ENCODE measurements at places on chromosomes 2 and 18.

DNA sequence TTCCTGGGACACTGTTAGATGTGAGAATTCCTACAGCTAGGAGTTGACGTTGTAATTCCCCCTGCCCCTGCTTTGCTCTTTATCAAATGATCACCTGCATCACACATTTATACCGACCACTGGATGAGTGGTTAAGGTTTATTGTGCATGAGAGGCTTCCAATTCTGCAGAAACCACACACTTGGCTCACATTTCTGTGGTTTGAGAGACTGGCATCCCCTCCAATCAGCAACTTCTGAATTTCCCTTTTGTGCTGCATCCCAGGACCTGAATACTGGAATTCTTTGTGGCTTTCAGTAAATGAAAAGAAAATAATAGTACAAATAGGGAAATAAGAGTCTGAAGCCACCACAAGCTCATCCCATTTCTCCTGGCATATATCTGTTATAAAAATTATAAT lies 628.7 kb upstream of the PIK3C3 start:
- no peak for DNase-seq

- no peak for DNase-seq
These were observed 5.9 kb upstream of the USP40 start for GRCh38 chr2:233572468-233572867.

DNA sequence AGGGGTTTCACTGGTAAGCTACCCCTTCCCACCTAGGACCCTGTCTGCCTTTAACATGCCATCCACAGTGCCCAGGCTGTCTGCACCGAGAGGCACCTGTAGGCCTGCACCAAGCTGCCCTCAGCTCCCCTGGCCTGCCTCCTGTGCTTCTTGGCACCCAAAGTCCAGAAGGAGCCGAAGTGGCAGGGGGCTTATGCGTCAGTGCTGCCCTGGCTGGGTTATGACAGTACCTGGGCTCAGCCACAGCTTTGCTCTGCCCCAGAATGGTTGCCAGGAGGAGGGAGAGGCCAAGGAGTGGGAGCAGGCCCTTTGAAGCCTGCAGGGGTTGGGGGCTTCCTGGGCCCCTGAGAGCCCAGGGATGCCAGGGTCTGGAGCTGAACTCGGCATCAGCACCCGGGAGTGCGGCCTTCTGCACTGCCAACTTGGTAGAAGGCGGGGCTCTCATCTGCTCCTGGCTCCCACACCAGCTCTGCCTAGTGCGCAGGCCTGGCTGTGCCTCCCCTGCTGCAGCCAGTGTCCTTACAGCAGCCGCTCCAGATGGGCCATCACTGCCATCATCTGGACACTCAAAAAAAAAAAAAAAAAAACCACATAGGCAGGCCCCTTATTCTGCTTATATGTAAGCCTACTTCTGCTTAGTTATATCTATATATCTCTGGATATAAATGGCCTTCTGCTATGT lies 155.4 kb downstream of the THSD7B start:
- no peak for DNase-seq

DNA sequence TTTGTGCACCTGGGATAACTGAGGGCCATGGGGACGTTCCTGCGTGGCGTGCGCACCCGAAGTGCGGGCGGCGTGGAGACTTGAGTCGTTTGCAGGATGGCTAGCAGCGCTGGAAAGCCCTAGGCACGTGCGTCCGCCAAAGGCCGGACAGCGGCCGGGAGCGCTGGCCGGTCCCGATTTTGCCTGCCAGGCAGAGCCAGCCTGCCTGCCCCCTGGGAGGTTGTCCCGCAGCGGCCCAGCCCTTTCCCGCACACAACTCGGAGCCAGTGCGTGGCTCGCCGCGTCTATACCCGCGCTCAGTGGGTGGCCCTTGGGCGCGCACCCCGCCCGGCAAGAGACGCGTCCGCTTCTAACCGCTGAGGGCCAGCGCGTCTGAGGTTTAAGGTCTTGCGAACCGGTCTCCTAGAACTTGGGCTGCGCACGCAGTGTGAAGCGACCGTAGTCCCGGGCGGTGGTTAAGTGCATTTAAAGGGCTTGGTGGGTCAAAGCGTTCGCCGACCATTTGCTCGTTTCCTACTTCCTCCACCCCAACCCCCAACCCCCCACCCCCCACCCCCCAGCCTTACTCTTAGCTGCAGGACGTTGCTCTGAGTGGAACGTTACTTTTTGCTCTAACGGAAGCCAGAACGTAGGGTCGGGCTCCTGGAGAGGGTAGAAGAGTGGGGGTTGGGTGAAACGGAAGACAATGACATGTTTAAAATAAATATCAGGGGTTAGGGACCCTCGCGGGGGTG lies 627 bp downstream of the CDCA7 start:
- no peak for DNase-seq

- DNase-seq = peak; percentile 10
These were observed 32.4 kb upstream of the VIT start for GRCh38 chr2:36663851-36664695.

GRCh38 chr2:49754381-49754780 lies 600.1 kb upstream of the FSHR start:
- DNase-seq = no peak

DNA sequence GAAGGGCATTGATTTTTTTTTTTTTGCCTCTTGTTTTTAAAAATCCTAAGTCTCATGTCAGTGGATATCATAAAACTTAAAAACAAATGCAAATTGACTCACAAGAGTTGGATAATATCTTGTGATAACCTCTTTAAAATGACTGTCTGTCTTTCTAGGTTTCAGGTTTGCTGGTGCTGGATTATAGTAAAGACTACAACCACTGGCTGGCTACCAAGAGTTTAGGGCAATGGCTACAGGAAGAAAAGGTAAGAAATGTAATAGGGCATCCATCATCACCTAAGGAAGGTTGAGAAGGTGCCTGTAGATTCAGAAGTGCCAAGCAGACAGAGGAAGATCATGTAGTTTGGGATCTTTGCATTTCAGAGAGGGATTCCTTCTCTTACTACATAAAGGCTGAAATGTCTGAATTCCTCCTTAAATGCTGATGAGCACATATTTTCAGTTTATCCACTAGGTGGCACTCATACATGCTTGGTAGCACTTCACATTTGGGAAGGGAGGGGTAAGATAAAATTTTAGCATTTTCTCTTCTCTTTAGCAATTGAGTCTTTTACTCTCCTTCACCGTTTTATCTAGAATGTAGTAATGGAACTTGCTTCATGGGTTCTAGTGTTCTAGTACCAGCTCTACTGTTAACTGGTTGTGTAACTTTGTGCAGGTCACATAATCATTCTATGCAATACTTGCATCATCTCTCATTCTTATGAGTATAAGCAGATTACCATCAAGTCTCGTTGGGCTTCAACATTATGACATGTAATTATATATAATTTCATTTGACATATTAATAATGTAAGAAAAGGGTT lies 21.1 kb downstream of the CPS1 start:
- no peak for DNase-seq

DNA sequence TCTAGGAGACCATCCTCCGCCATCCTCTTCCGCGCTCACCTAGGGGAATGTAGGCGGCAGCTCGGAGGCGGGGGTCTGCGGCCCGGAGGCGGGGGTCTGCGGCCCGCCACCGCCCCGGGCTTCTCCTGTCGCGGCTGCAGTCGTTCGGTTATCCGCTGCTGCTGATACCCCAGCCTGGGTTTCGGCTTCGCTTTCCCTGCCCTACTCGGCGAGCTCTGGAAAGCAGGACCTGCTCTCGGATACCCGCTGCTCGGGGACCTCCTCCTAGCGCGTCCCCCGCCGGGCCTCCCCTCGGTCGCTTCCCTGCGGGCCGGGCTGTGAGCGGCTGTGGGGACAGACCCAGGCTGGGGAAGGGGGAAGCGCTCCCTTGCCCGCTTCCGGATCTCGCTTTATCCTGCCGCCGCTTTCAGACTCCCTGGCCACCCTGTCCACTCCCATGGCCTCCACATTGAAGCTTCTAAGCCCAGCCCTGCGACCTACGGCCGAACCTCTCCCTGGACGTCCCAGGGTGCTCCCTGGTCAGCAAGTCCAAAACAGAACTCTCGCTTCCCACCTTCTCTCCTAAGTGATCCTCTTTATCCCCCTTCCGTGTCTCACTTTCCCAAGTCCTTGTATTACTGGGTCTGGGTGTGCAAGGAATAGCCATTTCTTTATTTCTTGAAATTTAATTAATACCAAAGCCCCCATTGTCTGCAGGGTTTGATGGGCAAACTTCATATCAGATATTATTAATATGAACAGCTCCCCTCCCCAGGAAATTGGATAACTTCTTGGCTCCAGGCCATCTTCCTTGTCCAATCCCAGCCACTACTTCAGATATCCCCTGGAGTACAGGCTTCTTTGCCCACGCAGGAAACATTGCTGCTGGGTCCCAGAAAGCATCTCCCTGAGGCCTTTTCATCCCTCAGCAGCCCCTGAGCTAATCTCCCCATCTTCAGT lies 769 bp downstream of the FKBP1B start:
- no peak for DNase-seq

GRCh38 chr2:150369862-150370261 lies 117.6 kb downstream of the RND3 start:
- DNase-seq = no peak

- no peak for DNase-seq
These were observed 144.4 kb downstream of the MGAT5 start for GRCh38 chr2:134398300-134398699.

DNA sequence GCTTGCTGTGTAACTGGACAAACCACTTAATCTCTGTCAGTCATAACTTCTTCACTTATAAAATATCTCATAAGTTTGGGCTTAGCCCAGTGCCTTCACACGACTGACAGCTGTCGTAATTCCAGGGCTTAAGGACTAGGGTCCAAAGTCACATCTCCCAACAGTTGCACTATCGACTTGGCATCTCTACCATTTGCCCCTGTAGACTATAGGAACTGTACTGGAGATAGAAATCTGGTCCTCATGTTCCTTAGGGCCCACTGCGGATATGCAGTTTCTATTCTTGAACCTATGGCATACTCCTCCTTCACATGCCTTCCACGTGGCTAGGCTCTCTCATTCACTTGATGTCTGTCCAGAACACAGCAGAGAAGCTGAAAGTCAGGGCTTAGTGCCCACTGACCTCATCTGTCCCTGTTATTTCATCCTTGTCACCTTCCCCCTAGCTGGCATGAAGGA lies 2.7 kb downstream of the ABHD1 start:
- DNase-seq = no peak

- DNase-seq = no peak
These were observed 173.9 kb upstream of the CXCR4 start for GRCh38 chr2:136291871-136292270.
